ENCODE measurements at places on chromosomes 7 and 10.

- no peak for DNase-seq
Observed at GRCh38 chr7:90850066-90850465, 253.9 kb downstream of the CDK14 start.

DNA sequence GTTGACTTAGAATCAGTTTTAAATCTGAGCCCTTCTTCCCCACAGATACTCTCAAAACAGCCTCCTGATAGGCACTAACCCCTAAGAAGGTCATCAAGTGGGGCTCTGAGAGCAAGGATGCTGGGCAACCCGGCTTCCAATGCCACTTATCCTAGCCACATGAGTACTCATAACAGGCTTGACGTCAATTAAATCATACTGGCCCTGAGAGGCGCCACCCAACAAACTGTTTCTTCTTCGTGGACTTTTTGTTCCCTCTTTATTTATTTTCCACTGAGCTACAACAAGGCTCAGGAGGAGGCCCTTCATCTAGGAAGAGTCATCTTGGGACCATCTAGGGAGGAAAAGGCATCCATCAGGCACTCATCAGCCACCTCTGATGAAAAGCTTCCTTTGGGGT is 255.9 kb downstream of the KCNMA1 start:
- DNase-seq: no peak

GRCh38 chr7:117389871-117390270 is 37.4 kb downstream of the ASZ1 start:
- no peak for DNase-seq

- no peak for DNase-seq
Observed at GRCh38 chr7:156198277-156198676, 386.0 kb upstream of the SHH start.

- no peak for DNase-seq
Observed at GRCh38 chr10:90430186-90430585, 427.7 kb downstream of the HTR7 start.

- DNase-seq: no peak
Observed at GRCh38 chr10:48934672-48935501, 4.8 kb downstream of the LRRC18 start.

DNA sequence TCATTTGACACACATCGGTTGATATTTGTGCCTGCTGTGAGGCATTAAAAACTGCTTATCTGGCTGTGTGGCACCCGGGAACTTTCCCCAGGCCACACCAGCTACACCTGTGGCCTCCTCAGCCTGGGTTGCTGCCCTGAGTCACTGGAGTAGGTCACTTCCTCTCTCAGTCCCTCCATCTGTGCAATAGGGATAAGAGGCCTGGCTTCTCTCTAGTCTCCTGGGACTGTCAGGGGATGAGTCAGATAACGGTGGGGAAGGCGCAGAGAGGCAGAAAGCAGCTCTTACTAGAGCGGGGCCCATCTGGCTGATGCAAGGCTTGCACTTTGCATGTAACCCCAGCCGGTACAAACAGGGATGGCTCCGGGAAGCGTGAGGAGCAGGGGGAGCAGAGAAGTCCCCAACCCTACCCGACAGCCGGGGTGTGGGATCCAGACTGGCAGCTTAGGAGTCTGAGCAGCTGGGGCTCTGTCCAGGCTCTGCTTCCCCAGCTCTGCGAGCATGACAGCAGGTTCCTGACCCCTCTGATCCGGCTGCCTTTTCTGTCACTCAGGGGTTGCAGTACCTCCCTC is 34.0 kb downstream of the DNAJB12 start:
- DNase-seq: peak; percentile 57

- DNase-seq: no peak
Observed at GRCh38 chr7:133724148-133724547, 403.0 kb upstream of the LRGUK start.

- no peak for DNase-seq
Observed at GRCh38 chr10:62024026-62024701, 122.7 kb downstream of the ARID5B start.

DNA sequence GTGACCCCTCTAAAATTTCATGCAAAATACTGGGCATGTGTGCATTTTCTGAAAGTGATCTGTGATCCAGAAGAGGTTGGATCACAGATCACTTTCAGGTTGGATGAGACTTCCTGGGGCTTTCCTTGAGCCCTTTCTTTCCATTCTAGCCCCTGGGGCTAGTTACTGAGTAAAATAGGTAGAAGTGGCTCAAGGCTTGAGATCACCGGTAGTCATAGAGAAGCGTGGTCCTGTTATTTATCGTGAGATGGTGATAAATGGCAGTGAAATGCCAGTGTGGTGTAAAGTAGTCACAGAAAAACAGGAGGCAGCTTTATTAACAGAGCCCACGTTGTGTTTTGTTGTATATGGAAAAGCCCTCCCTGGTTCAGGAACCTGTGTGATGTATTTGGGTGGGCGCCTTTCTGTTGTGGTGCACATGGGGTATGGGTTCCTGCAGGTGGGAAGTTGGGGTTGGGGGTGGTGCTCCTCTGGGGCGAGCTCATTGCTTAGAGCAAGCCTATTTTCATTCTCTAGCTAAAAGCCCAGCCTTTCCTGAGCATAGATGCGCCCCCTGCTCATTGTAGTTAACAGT is 34.0 kb upstream of the SH2D4B start:
- DNase-seq: no peak

- DNase-seq: no peak
Observed at GRCh38 chr10:110203500-110204455, 3.6 kb upstream of the MXI1 start.

DNA sequence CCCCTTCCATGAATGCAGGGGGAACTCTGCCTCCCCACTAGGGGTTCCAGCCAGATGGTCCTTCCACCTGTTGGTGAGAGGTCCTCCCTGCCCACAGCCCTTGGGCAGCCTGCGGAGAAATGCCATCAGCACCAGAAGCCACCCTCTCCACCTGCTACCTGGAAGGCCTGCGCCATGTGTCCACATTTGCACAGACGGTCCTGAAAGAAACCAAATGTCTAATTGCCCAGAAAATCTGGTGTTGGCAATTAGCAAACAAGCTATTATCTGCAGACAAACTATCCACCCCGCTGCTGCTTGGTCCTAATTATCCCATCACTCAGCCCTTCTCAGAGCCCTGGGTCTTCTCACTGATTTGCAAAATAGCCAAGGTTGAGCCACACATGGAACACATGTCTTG is 32.3 kb downstream of the HSPA12A start:
- no peak for DNase-seq

DNA sequence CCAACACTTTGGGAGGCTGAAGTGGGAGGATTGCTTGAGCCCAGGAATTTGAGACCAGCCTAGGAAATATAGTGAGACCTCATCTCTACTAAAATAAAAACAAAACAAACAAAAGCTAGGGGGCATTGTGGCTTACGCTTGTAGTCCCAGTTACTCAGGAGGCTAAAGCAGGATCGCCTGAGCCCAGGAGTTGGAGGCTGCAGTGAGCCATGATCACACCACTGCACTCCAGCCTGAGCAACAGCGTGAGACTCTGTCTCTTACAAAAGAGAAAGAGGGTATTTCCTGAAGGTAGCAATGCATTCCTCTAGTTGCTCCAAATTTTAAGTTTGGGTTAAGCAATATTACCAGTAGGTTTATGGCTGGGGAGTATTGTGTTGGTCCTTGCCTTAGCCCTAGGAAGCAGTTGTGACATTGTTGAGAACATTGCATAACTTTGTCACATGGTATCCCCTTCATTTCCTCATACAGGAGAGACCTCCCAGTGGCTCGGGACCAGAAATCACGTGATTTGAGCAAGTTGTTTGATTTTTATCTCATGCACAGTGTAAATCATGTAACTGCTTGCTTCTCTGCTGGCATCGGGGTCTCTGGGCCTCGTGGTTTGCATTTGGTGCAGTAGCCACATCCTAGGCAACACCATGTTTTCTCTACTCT is 23.3 kb upstream of the SMARCD3 start:
- DNase-seq: no peak

DNA sequence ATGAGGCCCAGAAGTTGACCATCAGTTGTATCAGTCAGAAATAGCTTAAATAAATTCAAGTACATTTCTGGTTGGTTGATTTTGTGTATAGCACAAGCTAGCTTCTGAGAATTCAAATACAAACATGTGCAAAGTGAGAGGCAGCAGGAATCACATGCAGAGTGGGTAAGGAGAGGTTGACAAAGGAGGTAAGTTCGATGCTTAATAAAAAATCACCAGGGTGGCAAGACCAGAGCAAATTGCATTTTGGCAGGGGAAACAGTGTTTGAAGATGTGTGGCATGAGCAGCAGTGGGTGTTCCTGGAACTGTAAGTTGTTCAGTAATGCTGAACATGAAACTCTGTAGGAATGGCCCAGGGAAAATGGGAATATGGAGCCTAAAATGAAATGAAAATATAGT is 52.6 kb downstream of the GNAI1 start:
- no peak for DNase-seq

GRCh38 chr7:48497521-48497920 is 326.3 kb downstream of the ABCA13 start:
- DNase-seq: no peak

- DNase-seq: no peak
Observed at GRCh38 chr7:128948976-128949760, 11.4 kb downstream of the IRF5 start.

GRCh38 chr7:17822547-17823173 is 117.6 kb downstream of the SNX13 start:
- DNase-seq: no peak

DNA sequence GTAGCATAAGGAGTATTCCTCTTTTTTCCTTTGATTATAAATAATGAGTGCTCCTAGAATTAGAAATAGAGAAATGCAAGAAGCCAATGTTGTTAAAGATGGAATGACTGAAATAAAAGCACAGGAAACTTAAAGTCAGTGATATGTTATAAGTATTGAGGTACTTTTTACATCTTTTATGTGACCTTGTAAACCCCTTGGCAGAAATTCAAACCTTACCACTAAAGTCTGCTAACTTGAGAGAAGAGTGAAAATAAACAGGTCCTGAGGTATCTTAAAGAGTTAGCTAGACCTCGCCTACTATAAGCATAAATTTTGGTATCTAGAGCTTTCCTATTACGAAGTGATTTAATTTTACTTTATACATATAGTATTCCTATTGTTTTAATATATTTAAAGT is 188.2 kb downstream of the DKK1 start:
- no peak for DNase-seq

GRCh38 chr7:69411466-69411865 is 186.8 kb upstream of the AUTS2 start:
- DNase-seq: no peak

DNA sequence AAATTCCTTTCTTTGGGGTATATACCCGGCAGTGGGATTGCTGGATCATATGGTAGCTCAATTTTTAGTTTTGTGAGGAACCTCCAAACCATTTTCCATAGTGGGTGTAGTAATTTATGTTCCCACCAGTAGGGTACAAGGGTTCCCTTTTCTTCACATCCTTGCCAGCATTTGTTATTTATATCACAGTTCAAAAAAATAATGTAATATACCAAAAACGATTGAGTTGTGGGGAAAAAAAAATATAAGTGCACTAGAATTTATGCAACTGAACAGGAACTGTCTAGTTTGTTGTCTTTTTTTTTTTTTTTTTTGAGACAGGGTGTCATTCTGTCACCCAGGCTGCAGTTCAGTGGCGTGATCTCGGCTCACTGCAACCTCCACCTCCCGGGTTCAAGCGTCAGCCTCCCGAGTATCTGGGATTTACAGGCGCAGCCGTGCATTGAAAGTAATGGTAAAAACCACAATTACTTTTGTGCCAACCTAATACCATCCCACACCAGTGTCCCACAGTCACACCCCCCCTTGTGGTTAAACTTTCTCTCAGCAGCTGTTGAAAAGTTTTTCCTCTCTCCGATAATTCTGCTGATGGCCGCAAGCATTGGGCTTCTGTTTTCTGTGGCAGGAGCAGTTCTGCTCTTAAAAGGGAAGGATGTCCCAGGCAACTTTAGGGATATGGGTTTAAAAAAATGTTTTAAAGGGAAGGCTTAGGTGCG is 6.8 kb upstream of the LAT2 start:
- DNase-seq: no peak

GRCh38 chr10:8316284-8316683 is 261.8 kb downstream of the GATA3 start:
- DNase-seq: no peak

GRCh38 chr10:71974489-71975021 is 10.4 kb downstream of the CHST3 start:
- peak; percentile 9 for DNase-seq

DNA sequence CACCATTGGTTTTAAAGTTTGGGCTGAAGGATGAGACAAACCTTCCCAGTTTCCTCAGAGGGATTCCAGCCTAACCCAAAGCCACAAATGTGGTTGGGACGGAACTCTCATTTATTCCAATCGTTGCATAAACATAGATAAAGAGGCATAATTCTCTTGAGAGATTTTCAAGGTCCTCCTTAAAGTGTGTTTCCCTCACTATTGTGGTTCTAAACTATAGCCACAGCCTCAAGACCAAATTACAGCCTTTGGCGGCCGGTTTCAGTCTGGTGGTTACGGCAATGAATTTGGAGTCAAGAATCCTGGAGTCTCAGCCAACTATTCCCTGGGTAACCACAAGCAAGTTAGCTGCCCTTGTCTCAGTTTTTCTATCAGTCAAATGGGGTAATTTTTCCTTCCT is 42.6 kb downstream of the SEM1 start:
- no peak for DNase-seq

- no peak for DNase-seq
Observed at GRCh38 chr10:132131581-132132420, 54.9 kb upstream of the DPYSL4 start.

DNA sequence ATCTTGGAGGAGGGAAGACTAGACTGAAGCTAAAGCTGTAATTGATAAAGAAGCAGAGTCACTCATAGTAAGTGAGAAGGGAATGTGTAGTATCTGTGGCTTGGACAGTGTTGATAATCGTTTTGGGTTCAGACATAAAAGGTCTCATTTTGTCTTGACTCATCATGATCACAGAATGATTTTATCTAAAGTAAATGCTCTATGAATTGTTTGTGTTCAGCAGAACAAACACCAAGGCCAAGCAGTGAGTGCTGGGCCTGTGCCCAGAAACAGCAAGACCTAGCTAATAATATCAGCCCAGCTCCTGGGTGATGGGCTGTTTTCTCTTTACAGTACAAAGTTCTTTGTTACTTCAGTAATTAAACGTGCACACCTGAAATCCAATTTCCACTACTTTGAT is 26.7 kb upstream of the CD36 start:
- DNase-seq: no peak

- no peak for DNase-seq
Observed at GRCh38 chr10:90751107-90751997, 106.5 kb downstream of the HTR7 start.

GRCh38 chr10:23516530-23516929 is 77.7 kb downstream of the OTUD1 start:
- DNase-seq: no peak

GRCh38 chr7:149489391-149490024 is 8.1 kb downstream of the ZNF746 start:
- DNase-seq: no peak

DNA sequence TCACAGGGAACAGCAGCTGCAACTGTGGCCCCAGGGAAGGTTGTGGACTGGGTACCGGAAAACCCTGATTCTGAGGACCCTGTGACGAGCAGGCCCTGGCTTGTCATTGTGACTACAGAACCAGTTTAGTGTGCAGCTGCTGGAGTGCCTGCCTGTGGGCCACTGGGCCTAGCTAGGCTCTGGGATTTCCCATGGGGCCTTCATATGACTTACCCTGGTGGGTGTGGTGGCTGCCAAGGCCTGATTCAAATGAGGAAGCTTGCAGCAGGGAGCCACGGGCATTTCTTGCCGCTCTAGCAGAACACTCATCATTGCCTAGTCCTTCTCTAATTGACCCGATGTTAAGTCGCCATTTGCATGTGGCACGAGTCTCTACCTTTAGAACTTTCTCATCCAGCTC is 14.7 kb upstream of the CAMK2G start:
- no peak for DNase-seq

- no peak for DNase-seq
Observed at GRCh38 chr10:13417459-13418126, 69.5 kb upstream of the SEPHS1 start.

- no peak for DNase-seq
Observed at GRCh38 chr7:8296362-8296659, 34.3 kb upstream of the ICA1 start.

All from activated T-helper 1 cell treated with anti-CD3 and anti-CD28 coated beads, Interleukin-2, amount 50 U/mL, for 16 hours (primary cell).